Astrocyte (in vitro differentiated cells and primary cell): ENCODE measurements at places on chromosomes 13 and 19. TPM values are rescaled to one million over a fixed set of nuclear protein-coding genes. Genes with fewer than 3 reads are reported as not detected.

PSG6 gene
- total RNA-seq, result 0.23 TPM in 1 of 2 replicates, not detected in the other

FOSB gene
- total RNA-seq, result 8.2 and 13.3 TPM in 2 replicates

RAB20 gene
- 2.1 and 2.6 TPM in 2 replicates for total RNA-seq

RASIP1 gene
- total RNA-seq, result 0.26 and 0.68 TPM in 2 replicates

KLK4 gene
- total RNA-seq, result not detected in 2 replicates

DNA sequence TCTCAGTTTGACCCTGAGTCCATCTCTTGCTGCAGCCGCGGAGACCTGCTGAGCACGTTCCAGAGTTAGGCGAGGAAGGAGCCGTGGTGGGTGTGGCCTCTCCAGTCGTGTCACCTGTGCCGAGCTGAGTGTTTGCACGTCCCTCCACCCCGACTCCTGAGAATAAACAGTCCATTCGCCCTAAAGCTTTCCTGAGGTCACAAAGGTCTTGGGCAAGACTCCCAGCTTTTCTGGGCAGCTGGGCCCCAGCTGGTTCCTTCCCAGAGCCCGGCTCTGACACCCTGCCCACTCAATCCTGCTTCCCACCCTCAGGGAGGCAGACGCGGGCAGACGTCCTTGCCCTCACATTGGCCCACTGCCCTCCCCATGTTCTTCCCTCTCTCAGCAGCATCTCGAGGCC lies 142.2 kb downstream of the KCTD15 start:
- H3K36me3 ChIP-seq, result no peaks in the 10 kb centered on the region
- H3K27me3 ChIP-seq, result no peaks in the 10 kb centered on the region
- H3K27ac ChIP-seq, result no peak overlapping the region
- DNase-seq, result no peak
- H3K4me1 ChIP-seq, result no peaks in the 10 kb centered on the region

DNA sequence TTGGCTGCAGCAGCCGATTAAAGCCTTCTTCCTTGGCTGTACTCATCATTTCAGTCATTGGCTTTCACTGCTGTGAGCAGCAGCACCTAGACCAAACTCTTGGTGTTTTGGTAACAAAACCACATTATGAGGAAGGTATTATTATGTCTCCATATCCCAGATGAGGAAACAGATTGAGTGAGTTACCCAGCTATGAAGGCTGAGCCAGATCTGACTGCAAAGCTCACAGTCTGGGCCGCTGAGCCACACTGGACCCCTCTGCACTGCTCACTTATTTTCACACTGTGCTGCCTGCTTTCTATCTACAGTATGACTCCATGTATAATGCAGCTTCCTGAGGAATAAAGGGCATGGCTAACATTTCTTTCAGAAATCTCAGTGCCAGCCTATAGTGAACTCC lies 24.5 kb downstream of the CRYL1 start:
- DNase-seq, result no peak
- H3K36me3 ChIP-seq, result no peaks in the 10 kb centered on the region
- no peak overlapping the region for H3K27ac ChIP-seq

- no peak overlapping the region for H3K4me3 ChIP-seq
- H3K27ac ChIP-seq, result no peak overlapping the region
- no peak for DNase-seq
- H3K4me1 ChIP-seq, result no peaks in the 10 kb centered on the region
- H3K36me3 ChIP-seq, result no peaks in the 10 kb centered on the region
Observed at GRCh38 chr13:105232439-105232838, 1303.0 kb downstream of the EFNB2 start.

DNA sequence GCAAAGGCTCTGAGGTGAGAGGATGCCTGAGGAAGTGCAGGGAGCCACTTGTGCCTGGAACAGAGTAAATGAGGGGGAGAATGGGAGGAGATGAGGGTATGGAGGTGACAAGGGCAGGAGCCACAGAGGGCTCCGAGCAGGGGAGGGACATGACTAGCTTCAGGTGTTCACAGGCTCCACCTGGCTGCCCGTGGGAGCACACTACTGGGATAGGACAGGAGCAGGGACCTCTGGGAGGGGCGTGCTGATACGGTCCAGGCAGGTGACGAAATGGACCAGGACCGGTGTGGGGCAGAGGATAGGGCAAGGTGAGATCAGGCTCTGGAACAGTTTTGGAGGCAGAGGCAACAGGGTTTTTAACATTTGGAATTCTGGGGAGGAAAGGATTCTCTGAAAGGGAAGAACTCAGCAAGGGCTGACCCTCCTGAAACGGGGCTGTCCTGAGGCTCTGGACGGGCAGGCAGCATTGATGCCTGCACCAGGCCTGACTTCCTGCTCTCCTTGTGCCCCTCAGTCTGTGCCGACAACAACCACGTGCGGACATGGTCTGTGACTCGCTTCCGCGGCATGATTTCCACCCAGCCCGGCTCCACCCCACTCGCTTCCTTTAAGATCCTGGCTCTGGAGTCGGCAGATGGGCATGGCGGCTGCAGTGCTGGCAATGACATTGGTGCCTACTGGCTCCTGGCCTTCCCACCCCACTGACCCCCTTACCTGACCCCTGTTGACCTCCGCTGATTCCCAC lies 11.6 kb downstream of the SHKBP1 start:
- H3K36me3 ChIP-seq, result no peaks in the 10 kb centered on the region
- H3K27me3 ChIP-seq, result no peaks in the 10 kb centered on the region
- peak overlapping the region; percentile 3 for H3K27ac ChIP-seq
- peak; percentile 53 for DNase-seq
- peaks cover 24% of the 10 kb centered on the region for H3K4me1 ChIP-seq

GRCh38 chr19:58001895-58002369 lies 688 bp downstream of the ZNF606 start:
- peak overlapping the region; percentile 78 for H3K4me3 ChIP-seq
- peaks cover 10% of the 10 kb centered on the region for H3K36me3 ChIP-seq
- no peaks in the 10 kb centered on the region for H3K4me1 ChIP-seq

GRCh38 chr19:8335343-8336071 lies 7.6 kb downstream of the KANK3 start:
- no peak for DNase-seq
- no peaks in the 10 kb centered on the region for H3K36me3 ChIP-seq
- no peak overlapping the region for H3K27ac ChIP-seq
- no peaks in the 10 kb centered on the region for H3K4me1 ChIP-seq
- peaks cover 28% of the 10 kb centered on the region for H3K27me3 ChIP-seq
